ENCODE measurements at places on chromosomes 12 and 14.

DNA sequence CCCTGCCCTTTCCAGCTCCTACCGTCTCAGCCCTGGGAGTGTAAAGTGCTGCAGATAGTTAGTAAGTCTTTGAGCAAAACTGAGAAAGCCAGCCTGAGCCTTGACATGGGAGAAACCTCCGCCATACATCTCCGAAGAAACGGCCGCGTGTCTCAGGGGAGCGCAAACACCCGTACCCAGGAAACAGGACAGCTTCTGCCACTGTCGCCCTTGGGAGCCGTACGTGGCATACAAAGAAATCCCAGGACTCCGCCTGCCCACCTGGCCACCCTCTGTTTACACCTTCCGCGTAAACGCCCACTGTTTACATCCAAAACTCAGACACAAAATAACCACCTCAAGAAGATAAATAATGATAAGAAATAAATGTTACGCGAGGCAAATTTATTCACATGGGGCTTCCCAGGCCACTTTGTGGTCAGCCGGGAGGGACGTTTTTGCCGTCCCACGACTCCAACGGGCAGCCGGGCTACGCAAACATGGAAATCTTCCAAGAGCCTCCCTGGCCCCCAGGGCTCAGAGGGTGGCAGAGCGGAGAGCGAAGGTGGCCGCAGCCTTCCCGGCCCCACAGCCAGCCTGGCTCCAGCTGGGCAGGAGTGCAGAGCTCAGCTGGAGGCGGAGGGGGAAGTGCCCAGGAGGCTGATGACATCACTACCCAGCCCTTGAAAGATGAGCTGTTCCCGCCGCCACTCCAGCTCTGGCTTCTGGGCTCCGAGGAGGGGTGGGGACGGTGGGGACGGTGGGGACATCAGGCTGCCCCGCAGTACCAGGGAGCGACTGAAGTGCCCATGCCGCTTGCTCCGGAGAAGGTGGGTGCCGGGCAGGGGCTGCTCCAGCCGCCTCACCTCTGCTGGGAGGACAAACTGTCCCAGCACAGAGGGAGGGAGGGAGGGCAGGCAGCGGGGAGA, at the start of gene BDKRB2:
TSS of gene BDKRB2 (plus strand) at position 689 of the 908 bp plus-strand sequence. CDS start 32,269 bp downstream, outside the sequence.
- no peak for DNase-seq

DNA sequence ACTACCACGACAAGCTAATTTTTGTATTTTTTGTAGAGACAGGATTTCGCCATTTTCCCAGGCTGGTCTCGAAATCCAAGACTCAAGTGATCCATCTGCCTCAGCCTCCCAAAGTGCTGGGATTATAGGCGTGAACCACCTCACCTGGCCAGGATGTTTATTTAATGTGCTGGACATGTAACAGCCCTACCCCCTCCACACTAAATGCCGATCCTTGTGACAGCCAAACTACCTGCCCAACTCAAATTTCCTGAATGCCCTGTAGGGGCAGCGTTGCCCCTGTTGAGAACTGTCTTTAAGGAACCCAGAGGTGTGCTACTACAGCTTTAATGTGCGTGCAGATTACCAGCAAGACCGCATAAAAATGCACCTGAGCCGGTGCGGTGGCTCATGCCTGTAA, 48.1 kb downstream of the KCNK13 start:
- no peak for DNase-seq

DNA sequence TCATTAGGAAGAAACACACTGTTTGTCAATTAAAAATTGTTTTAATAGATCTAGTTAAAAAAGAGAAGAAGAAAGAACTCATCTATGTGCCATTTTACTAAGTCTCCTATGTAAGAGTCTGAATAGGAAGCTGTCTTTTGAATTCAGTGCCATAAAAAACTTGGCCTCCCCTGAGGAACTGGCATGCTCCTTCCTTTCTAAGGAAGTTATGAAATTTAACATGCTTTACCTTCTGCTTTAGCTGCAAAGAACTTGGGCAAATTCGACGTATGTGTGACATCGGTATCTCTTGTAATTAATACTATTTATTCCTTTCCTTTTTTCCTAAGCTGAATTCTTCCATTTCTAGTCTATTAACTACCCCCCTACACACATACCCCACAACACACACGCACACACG, 12.5 kb downstream of the TM7SF3 start:
- DNase-seq, result no peak

GRCh38 chr14:69090187-69090789, 62.6 kb downstream of the DCAF5 start:
- DNase-seq, result no peak

- no peak for DNase-seq
Observed at GRCh38 chr12:116058574-116058973, 218.9 kb downstream of the MED13L start.

- no peak for DNase-seq
Observed at GRCh38 chr12:9980126-9980525, 8.9 kb downstream of the CLEC12A start.

DNA sequence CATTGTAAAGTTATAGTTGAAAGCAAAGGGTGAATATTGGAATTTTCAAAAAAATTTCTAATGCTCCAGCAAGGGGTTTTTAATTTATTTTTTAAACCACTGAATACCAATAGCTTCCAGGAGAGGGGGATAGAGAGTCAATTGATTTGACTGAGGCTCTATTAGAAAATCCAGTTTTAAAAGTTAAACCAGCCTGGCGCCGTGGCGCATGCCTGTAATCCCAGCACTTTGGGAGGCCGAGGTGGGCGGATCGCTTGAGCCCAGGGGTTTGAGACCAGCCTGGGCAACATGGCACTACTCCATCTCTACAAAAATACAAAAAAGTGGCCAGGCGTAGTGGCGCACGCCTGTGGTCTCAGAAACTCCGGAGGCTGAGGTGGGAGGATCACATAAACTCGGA, 150.1 kb downstream of the SLC38A4 start:
- DNase-seq, result no peak

- DNase-seq, result no peak
Observed at GRCh38 chr12:17286874-17287273, 680.9 kb upstream of the LMO3 start.

DNA sequence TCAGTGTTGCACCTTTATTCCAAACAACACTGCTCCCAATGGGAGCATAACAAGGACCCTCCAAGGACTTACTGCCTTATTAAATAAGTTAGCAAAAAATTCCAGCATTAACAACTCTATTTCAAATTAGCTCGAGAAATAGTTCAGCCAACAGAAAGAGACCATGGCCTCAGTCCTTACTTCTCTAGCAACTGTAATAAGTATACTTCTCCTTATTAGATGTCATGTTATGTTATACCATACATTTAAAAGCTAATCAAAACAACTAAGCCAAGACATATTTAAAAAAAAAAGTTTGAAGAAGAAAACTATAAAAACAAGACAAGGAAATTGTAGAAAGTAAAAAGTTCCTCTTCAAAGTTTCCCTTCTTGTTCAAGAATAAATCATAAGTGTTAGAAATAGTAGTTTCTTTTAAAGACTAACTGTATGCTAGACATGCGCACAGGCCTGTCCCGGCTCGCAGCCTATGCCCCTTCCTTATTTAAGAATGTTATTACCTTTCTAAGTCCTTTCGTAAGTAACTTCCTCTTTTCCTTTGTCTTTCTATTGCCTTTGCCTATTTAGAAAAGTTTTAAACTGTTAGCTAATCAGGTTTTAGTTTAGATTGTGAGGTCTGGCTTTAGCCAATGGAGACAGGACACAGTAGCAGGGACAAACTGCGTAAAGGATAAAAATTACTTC, 68.6 kb downstream of the RESF1 start:
- DNase-seq, result no peak

DNA sequence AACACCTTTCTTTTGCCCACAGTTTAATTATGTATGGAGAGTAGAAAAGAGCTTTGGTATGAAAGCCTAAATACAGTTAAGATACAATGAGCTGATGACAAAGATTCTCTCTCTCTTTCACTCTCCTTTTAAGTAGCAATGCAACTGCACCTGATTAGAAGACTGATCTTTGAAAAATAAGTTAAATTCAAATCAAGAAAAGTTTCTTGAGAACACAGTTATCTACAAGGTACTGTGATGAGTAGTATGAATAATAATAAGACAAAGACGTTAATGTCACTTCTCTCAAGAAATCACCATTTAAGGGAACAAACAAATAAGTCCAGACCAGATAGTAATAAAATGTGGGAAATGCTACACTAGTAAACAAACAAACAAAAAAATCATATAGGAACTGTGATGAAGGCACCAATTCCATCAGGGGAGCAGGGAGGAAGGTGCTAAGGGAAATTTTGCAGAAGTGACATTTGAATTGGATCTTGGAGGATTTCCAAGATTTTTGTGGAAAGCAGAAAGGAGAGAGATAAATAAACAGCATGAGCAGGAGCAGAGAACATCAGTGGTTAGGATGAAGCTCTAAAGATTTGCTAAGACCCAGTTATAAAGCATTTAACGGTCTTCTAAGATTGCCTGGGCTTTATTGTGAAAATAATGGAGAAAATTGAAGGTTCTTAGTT, 65.2 kb upstream of the STK38L start:
- DNase-seq, result no peak

DNA sequence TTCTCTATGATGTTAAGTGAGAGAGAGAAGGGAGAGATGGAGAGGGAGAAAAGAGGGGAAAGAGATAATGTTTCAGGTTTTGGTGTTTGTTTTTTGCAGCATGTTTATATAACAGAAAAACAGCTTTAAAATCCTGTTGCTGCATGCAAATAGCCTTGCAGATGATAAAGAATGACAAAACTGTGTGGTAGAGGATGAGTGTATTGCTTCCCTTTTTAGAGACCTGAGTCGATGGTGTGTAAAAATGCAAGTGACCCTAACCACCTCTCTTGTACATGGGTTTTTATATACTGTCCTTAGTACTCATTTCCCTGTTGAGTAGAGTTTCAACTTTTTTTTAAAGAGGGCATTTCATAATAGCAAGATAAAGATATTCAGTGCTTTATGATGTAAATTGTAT, 249.1 kb downstream of the AKAP6 start:
- no peak for DNase-seq

DNA sequence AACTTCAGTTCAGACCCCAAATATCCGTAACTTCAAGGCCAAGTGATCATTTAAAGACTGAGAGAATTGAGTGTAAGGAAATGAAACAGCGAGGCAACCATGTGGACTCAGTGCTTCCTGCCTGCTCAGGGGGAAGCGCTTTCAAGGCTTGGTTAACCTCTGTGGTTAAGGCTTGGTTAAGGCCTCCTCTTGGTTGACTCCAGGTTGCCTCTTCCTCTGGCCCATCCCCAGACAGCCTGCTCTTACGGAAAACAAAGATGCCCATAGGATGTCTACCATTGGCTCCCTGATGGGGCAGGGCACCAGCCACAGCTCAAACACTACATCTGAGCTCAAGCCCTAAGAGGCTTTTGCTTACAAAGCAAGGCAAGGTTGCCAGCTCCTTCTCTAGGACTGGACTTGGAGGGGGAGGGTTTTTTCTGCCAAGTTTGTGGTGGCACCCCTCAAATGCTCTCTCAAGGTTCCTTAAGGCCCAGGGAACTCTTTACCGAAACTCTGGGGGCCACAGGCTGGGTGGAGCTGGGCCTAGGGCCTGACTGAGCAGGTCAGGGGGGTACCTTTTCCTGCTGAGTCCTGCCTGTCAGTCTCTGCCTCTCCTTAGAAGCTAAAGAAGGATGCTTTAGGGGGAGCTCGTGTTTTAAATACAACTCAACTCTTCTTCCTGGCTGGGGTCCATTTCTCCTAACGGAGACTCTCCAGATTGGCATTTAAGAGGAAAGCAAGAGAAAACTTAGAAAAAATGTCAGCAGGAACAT, 13.7 kb downstream of the COL2A1 start:
- DNase-seq, result no peak

DNA sequence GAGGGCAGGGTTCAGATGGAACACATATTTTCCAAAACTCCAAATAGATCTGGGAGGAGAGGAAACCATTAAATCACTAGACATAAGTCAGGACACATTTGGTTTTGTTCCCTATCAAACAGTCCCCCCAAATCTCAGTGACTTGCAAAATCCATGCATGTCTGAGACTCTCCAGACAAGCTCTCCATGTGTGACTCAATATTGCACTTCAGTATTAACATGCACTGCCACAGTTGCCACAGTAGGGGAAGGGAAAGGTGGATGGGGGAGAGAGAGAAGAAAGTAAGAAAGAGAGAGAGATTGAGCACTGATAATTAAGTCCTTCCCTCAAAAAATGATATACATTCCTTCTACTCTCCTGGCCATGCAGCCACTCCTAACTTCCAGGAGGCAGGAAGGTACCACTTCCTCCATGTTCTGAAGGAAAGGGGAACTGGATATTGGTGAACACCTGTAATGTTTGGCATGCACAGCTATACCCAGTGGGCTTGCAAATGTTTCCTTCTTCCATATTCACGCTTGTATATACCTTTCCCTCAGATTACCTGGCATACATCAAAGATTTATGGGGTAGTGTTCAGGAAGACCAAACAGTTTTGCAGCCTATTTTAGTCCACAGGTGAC, 310.0 kb downstream of the ZFP36L1 start:
- no peak for DNase-seq

GRCh38 chr14:76985540-76986230, 42.8 kb downstream of the IRF2BPL start:
- DNase-seq, result no peak

DNA sequence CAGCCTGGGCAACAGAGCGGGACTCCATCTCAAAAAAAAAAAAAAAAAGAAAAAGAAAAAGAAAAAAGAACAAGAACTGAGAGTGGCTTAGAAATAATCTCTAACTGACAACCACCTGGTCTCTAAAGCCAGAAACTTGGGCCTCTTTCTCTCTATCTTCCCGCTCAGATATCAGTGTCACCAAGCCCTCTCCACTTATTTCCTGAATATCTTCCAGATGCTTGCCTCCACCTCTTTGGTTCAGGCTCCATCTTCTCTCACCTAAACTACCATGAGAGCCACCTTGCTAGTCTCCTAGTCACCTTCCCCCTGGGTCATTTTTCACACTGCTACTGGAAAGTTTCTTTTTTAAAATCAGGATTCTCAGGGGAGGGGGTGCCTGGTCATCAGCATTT, 1.8 kb upstream of the TM9SF1 start:
- DNase-seq, result no peak

- no peak for DNase-seq
Observed at GRCh38 chr12:124625867-124626675, 58.7 kb upstream of the NCOR2 start.

GRCh38 chr14:93903342-93904184, 23.6 kb upstream of the FAM181A start:
- no peak for DNase-seq

GRCh38 chr12:108190529-108190928, 61.4 kb downstream of the WSCD2 start:
- DNase-seq, result no peak

DNA sequence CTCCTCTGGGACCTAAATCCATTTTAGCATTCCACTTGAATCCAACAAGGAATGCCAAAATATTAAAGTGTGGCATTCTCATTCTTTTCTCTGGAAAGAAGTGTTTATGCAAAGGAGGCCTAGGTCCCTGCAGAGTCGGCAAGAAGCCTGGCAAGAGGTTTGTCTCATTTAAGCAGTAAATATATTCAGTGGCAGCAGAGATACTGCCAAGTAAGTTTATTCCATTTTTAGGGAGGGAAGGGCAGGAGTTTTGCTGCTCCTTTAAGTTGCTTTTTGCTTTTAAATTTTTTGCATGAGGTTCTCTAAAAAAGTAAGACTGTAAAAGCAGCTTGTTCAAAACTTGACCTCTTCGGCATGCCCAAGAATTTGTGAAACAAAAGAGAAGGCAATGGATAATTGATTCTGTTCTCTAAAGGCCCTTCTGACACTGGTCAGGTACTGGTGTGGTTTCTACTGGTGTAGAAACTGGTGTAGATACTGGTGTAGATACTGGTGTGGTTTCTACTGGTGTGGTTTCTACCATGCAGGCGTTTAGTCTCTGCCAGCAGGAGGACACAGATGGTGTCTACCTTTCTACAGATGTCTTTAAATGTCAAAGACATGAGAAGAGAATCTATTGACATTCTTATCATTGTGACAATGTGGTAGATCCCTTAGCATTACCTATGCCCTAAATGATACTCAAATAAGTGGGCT, 107.3 kb downstream of the SAMD4A start:
- DNase-seq, result no peak
